ENCODE measurements at places on chromosomes 6 and 20. TPM values are rescaled to one million over a fixed set of nuclear protein-coding genes. Genes with fewer than 3 reads are reported as not detected.

The CALHM4 gene
- total RNA-seq, result not detected

The TENT5A gene
- total RNA-seq, result 26.3 TPM

The TAB2 gene
- 124 TPM for total RNA-seq

The DLK2 gene
- total RNA-seq, result 0.47 TPM

The ME1 gene
- total RNA-seq, result 7.3 TPM

The CRISP3 gene
- total RNA-seq, result not detected

The DNAH8 gene
- total RNA-seq, result 0.03 TPM
